ENCODE measurements at places on chromosomes 1 and 21.

GRCh38 chr1:67376381-67376780, 53.8 kb downstream of the SERBP1 start:
- DNase-seq, result no peak

- no peak for DNase-seq
These were observed 25.0 kb downstream of the PRMT2 start for GRCh38 chr21:46660505-46660904.

DNA sequence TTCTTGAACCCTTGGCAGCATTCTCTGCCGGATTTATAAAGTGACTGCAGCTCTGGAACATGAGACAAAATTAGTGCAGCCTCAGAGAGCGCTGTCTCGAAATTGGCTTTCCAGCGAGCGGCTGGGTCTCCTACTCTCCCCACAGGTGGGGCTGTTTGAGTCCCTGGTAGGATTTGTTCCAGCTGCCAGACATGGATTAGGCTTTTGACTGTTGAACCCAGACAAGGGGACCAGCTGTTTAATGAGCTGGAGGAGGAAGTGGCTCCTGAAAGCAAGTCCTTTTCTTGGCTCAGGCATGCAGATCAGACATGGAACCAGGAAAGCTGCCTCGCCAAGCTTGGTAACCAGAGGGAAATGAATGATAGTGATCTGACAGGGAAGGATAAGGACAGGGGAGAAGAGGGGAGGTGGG, 69.6 kb downstream of the UBIAD1 start:
- no peak for DNase-seq

DNA sequence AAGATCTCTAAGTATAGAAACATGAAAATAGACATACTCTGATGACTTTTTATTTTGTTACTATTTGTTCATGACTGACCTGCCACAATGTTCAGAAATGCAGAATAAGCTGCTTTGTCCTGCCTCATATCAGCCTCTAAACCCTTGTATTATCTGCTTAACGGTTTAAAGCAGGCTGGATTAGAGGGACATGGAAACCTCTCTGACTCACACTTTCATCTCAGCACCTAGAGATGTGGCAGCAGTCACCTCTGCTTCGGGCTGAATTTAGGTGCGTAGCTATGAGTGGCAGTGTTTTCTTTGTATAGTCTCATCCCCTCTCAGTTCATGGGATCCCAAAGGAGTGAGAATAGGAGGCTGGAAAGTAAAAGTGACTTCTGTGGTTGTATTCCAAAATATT, 255.4 kb downstream of the RGS7 start:
- DNase-seq, result no peak
